Camera-type eye (tissue), 1 donor: ENCODE measurements at places on chromosomes 7 and 10. TPM values are rescaled to one million over a fixed set of nuclear protein-coding genes. Genes with fewer than 3 reads are reported as not detected.

The WNT8B gene
- total RNA-seq: 0.16 TPM

The TNPO3 gene
- 60.1 TPM for total RNA-seq

The MDFIC gene
- total RNA-seq: 48.0 TPM

The WEE2 gene
- total RNA-seq: 0.27 TPM

The MORN4 gene
- total RNA-seq: 15.7 TPM

The ACSL5 gene
- total RNA-seq: 3.6 TPM

The TBL2 gene
- total RNA-seq: 49.6 TPM

The INHBA gene
- total RNA-seq: 8.8 TPM

The AKR1C8 gene
- total RNA-seq: 0.27 TPM

The GRM8 gene
- 19.6 TPM for total RNA-seq

The CLRN3 gene
- not detected for total RNA-seq

The HOXA7 gene
- not detected for total RNA-seq

The EPO gene
- not detected for total RNA-seq

The VSTM2A gene
- total RNA-seq: 27.3 TPM

The HYAL4 gene
- not detected for total RNA-seq

The GCK gene
- total RNA-seq: 5.9 TPM

The CPVL gene
- 7.9 TPM for total RNA-seq

The PRLHR gene
- not detected for total RNA-seq

The COL13A1 gene
- total RNA-seq: 8.1 TPM

The PPP1R3A gene
- 11.1 TPM for total RNA-seq

The NAPEPLD gene
- 35.1 TPM for total RNA-seq

The DCLRE1A gene
- total RNA-seq: 17.3 TPM

The SLF2 gene
- total RNA-seq: 64.1 TPM

The PRSS2 gene
- not detected for total RNA-seq

The PNLIPRP2 gene
- total RNA-seq: not detected
